RPMI7951 (cell line): ENCODE measurements at places on chromosomes 3 and 15. TPM values are rescaled to one million over a fixed set of nuclear protein-coding genes. Genes with fewer than 3 reads are reported as not detected.

Gene OR5K2
- not detected in 2 replicates for total RNA-seq

Gene CKMT1B
- total RNA-seq: not detected in 2 replicates

Gene MAP1A
- 1.6 and 2.4 TPM in 2 replicates for total RNA-seq

Gene TYRO3
- total RNA-seq: 8.6 and 13.8 TPM in 2 replicates

Gene RBPMS2
- total RNA-seq: not detected in 2 replicates

Gene CFAP92
- total RNA-seq: 0.36 TPM in 1 of 2 replicates, not detected in the other

GRCh38 chr3:44114142-44114541 is 127.5 kb upstream of the TOPAZ1 start:
- peak; percentile 10 for DNase-seq

- DNase-seq: peak; percentile 98
These were observed at the start of gene ISL2 for GRCh38 chr15:76336254-76337058. ISL2 (plus strand) TSS chr15:76336773; CDS start chr15:76336884, 111 bp downstream.

DNA sequence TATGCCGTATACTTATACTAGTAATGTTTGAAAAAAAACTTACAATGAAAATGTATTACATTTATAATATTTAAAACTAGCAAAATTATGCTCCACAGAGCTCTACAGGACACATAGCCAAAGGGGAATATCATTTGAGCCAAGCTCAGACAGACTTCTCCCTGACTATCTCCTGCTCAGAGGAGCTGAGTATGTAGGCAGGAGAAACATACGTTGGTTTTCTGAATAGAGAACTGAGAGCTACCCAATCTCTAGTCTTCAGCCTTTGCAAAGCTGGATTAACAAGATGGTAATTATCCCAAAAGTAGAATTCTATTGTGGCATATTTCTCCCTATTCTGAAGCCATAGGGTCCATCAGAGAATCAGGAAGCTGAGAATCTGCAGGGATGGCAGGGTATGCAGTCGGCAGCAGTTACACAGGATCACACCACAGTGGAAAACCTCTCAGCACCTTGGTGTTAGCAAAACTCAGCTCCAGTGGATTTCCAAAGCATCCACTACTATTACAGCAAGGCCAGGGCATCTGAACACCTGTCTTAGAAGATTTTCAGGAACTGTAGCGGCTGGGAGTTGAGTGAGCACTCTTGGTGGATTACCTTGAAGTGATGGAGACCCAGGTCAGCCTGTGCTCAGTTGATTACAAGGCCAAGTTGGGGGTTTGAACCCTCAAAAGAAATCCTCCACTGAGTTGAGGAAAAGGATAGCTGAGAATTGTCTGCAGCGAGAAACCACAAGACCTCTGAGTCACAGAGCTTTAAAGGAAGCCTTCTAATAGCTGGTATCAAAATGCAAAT is 30.1 kb downstream of the GPR15 start:
- DNase-seq: peak; percentile 59

GRCh38 chr15:60417112-60417511 is 19.3 kb upstream of the ANXA2 start:
- DNase-seq: no peak

DNA sequence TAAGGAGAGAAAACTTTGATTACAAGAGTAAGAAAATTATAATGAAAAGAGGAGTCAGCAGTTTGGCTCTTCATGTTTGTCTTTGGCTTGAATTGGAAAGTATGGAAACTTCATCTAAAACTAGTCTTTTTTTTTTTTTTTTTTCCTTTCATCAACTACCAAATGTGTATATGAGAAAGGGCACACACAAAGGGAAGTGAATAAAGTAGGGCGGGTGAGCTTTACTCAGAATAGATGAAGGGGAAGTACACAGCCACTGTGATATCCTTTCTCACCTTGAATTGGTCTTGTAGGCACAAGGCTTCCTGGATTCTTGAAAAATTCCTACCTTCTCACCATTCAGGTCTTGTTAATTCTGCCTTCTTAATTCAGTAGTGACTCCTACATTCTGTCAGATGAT is 652.3 kb upstream of the KCNMB2 start:
- DNase-seq: no peak

GRCh38 chr15:90044191-90044590 is 43.1 kb downstream of the ZNF710 start:
- DNase-seq: no peak

GRCh38 chr3:58576716-58577115 is 475 bp downstream of the FAM107A start:
- DNase-seq: no peak

DNA sequence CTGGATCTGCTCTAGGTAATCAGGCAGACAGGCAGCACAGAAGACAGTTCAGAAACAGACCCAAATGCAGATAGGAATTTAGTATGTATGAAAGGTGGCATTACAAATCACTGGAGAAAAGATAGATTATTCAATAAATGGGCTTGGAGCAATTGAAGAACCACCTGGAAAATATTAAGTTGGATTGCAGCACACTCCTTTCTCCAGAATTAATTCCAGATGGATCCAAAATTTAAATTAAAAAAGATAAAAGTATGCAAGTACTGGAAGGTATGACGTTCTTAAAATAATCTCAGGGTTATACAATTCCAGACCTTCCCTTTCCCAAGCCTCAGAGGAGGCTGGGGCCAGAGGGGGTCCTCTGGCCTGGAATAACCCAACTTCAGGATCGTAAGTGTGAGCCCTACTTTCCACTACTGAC is 32.5 kb downstream of the HRH1 start:
- peak; percentile 32 for DNase-seq

DNA sequence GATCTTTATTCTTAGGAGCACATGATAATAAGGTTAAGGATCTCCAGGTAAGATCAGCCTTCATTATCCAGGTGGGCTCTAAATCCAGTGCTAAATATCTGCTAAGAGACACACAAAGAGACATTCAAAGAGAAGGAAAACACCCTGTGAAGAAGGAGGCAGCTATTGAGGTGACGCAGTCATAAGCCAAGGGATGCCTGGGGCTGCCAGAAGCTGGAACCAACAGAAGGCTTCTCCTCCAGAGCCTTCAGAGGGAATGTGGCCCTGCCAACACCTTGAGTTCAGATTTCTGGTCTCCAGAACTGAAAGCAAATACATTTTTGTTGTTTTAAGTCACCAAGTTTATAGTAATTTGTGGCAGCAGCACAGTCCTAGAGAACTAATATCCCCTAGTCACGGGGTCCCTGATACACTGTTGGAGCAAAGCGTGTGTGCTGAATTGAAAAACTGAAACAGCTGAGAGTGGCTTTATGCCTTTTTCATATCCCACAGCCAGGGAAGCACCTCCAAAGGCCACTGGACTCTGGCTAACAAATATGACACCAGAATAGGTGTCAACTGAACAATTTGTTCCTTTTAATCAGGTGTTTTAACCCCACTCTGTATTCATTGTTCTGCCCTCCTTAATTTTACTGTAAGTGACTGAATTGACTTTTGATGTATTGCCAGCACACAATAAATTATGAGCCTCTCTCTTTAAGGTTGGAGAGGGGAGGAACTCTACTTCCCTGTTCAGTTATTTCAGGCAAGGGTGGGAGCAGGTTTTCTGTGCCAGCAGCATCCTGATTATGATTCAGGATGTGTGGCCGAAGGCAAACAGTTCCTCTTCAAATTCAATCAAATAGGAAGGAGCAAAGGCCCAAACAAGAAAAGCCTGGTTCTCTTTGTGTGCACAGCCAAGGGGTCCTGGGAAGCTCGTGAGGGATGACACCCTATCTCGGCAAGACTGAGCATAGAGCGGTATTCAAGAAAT is 151.8 kb upstream of the HES1 start:
- no peak for DNase-seq

DNA sequence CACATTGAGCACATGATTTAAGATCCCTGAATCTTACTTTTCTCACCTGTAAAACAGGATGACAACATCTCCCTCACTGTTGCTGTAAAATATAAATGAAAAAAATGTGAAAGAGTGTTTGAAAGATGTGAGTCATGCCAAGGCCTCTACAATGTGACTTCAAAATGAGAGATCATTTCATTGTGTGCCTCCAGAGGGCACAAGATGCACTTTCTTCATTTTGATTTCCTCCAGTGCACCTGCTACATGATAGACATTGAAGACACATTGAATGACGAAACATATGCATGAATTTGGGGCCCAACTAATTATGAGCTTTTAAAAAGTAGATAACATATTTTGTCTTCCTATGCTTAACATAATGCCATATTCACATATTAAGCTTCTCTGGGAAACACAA is 170.3 kb downstream of the MOBP start:
- DNase-seq: peak; percentile 51

- DNase-seq: peak; percentile 18
These were observed 9.1 kb downstream of the PLA2G4D start for GRCh38 chr15:42085236-42085605.
